NCI-H446 treated with DMSO at 0.1 percent for 48 hours (cell line): ENCODE measurements at places on chromosomes 2 and 18.

DNA sequence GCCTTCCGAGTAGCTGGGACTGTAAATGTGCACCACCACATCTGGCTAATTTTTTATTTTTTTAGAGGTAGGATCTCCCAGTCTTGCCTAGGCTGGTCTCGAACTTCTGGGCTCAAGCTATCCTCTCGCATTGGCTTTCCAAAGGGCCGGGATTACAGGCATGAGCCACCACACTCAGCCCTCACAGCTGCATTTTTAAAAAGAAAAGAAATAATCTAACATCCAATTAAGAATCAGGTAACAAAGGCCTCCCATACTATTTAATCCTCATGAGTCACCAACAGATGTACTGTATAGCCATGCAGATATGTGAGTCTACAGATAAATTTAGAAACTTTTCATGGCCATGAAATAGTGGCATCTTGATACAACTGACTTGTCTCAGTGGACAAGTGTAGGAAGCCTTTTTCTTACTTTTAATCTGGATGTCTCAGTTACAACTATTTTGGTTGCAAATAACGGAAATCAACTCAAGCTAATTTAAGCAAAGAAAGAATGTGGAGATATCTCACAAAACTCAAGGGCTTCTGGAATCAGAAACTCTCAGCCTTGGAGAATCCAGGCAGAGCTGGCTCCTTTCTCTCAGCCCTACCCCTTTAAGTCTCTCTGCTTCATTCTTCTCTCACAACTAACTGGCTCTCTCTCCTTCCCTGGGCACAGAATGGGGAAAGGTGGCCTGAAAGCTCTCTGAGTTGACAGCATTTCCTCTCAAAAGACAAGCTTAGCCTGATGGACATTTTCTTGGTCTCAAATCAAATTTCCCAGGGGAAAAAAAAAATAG lies 12.8 kb upstream of the PPM1B start:
- no peak for DNase-seq

DNA sequence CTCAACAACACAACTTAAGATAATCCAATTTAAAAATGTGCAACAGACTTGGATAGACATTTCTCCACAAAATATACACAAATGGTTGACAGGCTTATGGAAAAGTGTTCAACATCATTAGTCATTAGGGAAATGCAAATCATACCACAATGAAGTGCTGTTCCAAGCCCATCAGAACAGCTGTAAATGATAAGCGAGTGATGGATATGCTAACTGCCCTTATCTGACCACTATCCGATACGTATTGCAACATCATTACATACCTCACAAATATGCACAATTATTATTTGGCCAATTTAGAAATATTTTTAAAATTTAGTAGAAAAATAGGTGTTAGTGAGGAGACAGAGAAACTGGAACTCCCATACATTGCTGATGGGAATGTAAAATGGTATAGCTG lies 62.2 kb downstream of the PPP4R1 start:
- no peak for DNase-seq

DNA sequence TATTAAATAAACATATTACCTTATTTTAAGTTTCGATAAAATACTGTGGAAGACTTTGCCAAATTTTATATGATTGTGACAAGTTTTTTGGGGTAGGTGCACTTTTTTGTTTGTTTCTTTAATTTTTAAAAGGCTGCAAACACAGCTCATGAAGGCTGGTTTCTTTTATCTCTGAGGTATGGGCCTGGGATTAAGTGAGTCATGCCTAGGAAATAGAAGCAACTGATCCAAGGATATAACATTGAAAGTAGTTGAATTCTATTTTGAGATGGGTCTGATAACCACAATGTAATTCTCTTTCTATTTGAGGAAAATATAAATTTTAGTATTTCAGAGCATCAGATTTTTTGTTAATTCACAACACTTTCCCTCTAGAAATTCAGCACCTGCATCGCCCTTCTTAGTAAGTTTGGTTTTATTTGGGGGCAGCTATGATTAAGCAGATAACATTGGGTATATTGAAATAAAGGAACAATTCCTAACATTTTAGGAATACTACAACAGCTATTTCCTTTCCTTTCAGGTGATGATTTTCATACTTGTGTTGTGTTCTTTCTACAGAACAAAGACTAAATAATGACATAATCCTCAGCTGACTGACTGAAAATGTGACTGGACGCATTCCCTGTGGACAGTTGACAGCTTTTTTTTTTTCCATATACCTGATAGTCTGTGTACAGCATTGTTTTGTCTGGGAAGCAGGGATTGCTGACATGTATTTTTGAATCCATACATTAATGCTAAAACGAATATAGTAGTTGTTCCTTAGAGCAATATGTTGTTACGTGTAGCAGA lies 16.8 kb downstream of the RBM45 start:
- no peak for DNase-seq

GRCh38 chr2:116716038-116716437 lies 1098.5 kb upstream of the DDX18 start:
- no peak for DNase-seq

GRCh38 chr2:195312662-195313061 lies 344.4 kb upstream of the SLC39A10 start:
- no peak for DNase-seq

- DNase-seq: no peak
Measured at GRCh38 chr2:28274911-28275685, 117.6 kb upstream of the FOSL2 start.

DNA sequence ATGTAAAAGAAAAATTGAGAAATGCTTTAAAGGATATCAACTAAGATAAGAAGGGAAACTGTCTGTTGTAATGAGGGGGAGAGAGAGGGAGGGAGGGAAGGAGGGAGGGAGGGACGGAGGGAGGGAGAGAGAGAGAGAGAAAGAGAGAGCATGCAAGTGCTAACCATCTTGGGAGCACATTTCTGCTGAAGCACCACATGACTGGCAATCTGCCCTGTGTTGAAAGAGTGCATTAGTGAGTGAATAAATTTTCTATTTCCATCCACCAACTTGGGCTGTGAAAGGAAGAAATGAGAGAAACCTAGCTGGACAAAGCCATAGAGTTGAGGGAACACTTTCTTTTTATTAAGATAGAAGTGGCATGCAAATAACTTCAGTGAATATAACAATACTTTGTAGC lies 110.7 kb downstream of the TMX3 start:
- DNase-seq: no peak

DNA sequence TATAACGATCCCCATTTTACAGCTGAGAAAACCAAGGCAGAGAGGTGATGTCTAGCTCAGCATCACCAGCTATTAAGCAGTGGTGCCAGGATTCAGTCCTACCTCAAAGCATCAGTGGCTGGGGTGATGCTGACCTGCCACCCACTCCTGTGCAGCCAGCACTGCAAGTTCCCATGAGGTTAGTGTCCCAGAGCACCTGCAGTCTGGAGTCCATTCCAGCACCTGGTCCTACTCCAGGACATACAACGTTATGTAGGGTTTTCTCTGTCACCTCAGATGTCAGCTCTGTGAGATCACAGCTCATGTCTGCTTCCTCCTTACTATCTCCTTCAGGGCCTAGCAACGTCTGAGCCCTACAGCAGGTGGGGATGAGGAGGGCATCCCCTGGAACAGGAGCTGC lies 328.0 kb upstream of the HS6ST1 start:
- DNase-seq: no peak

DNA sequence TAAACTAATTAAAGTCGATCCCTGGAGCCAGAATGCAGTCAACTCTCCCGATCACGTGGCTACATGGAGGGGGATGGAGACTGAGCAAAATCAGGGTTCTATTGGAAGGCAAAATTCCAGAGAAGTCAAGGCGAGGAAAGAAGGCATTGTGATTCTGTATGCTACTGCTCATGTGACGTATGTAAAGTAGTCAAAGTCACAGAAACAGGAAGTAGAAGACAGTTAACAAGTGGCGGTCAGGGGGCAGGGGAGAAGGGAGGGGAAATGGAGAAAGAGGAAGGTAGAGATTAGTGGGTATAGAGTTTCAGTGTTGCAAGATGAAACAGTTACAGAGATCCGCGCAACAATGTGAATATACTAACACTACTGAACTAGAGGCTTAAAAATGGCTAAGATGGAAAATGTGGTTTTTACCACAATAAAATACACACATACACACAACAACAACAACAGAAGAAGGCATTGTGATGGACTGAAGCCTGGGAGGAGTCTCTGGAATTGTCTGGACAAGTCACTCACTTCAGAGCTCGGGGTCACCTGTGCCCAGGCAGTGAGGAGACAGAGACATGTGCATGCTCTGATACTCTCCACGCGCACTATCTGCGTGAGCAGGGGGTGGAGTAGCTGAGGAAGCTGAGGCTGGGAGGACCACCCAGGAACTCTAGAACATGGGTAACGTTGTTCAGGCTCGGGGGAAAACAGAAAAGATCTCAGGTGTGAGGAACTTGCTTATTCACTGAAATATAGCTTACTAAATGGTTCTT lies 89.9 kb upstream of the CDCA7 start:
- DNase-seq: no peak

- DNase-seq: no peak
Measured at GRCh38 chr2:41726364-41726763, 321.5 kb upstream of the PKDCC start.

- no peak for DNase-seq
Measured at GRCh38 chr2:12050396-12050795, 304.0 kb downstream of the LPIN1 start.

DNA sequence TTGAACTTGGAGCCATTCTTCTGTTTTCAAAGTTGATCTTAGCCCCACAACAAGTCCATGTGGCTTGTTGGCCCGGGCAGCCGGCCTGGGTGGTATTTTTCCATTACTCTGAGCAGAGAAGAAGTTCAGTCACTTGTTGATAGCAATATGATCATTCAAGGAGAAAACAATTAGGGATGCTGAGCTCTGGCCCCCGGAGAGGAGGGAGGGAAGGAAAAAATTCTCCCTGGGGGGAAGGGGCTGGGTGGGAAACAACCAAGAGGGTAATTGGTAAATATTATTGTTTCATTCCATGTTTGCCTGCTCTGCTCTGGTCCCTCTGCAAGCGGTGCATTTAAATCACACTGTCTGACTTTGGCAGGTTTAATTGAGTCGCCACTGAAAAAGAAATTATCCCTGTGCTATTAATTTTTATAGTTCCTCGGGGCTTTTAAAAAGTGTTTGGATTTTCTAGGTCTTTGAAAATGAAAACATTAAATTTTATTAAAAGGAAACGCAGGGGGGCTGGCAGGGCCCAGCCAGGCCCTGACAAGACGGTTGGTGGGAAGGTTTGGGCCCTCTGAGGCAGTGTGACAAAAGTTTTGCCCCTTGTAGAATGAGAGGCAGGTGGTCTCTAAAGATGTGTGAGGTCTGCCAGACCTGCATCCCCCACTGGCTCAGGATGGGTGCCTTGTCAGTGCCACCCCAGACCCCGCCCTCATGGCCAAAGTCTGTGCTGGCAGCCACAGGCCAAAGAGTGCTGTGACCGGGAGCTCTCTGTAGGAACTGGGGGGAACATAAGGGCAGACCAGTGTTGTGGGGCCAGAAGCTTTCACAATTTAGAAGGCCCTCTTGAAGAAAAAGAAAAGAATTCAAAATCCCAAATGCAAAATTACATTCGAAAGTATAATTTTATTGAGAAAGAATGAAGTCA lies 52.5 kb upstream of the SLC14A2 start:
- DNase-seq: no peak

- DNase-seq: no peak
Measured at GRCh38 chr2:8457092-8457481, 224.8 kb upstream of the ID2 start.

DNA sequence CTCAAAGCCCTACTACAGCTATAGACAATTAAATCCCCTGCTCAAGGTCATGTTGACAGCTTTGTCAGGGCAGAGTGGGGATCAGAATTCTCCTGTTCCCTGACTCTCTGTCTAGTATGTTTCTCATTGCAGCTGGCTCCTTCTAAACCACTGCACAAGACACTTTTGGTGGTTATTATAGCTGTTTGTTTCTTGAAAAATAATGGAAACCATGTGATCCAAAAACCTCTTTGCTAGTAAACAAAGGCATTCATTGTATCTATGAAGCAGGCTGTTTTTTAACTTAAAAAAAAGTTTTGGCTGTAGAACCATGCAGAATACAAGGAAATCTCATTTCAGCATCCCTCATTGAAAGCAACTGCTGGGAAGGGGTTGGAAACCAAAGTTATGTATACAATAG lies 352.5 kb upstream of the EPHA4 start:
- no peak for DNase-seq

GRCh38 chr18:78856569-78857313 lies 122.9 kb upstream of the SALL3 start:
- no peak for DNase-seq

- DNase-seq: peak; percentile 38
Measured at GRCh38 chr2:71000780-71001591, 6.3 kb upstream of the TEX261 start.

DNA sequence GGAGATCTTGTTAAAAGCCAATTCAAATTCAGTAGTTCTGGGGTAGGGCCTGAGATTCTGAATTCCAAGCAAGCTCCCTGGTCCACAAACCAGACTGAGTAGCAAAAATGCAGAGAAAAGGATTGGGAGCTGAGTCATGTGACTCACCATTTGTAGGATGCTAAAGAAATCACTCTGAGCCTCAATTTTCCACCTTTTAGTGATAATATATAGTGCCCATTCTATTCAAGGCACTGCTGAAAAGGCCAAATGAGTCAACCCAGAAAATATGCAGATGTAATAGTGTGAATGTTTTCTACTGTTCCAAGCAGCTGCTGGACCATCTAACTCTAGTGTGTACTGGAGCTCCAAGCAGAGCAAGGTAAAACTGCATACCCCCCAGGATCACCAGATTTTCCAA lies 47.2 kb downstream of the SLC14A2 start:
- DNase-seq: no peak

DNA sequence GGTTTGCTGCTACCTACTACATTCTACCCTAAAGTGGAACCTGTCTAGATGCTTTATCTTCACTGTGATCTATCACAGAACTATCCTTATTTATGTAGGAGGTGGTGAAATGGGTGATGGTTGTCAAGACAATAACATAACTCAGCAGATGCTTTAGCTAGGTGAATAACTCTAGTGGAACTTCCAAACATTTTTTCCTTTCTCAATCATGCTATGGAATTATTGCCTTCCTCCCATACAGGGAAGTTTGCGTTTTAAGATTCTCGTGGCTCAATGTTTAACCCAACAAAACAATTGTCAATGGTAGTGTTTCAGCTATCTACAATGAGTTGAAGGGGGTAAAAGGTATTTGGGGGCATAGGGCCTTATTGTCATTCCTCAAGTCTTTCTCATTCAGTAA lies 82.6 kb upstream of the GLI2 start:
- DNase-seq: no peak

DNA sequence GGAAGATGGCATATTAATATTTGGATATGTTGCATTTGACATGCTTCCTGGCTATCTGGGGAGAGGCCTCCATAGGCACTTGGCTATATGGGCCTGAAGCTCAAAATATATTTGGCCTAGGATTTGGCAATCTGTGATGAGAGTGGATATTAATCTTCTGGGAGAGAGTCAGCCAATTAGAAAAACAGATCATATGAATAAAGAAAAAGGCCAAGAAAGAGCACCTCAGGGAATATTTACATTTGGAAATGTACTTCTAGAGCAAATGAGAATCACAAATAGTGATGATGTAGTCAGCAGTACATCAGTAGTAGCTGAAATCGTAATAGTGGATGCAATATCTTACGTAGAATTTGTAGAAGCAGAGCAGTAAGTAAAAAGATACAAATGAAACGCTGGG lies 277.0 kb downstream of the CTNNA2 start:
- DNase-seq: peak; percentile 32
